GM23248 (cell line): ENCODE measurements at places on chromosomes 2 and 18. TPM values are rescaled to one million over a fixed set of nuclear protein-coding genes. Genes with fewer than 3 reads are reported as not detected.

DNA sequence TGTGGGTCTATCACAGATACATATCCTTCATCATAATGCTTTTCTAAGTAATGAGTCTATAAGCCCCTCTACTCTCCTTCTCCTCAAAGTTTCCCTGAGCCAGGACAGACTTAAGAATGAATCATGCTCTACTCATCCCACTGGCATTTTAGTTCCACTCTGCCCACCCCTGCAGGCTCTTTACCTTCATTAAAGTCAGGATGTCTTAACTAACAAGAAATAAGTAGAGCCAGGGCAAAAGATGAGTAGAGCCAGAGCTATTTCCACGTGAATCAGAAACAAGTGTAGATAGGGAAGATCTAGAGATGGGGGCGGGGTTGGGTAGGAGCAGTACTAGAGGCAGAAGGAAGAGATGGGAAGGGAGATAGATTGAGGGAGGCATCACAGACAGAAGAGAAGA lies 790.5 kb downstream of the RNF144A start:
- peaks cover 48% of the 10 kb centered on the region for H3K4me1 ChIP-seq
- H3K27ac ChIP-seq: peak overlapping the region; percentile 58
- no peaks in the 10 kb centered on the region for H3K36me3 ChIP-seq

DNA sequence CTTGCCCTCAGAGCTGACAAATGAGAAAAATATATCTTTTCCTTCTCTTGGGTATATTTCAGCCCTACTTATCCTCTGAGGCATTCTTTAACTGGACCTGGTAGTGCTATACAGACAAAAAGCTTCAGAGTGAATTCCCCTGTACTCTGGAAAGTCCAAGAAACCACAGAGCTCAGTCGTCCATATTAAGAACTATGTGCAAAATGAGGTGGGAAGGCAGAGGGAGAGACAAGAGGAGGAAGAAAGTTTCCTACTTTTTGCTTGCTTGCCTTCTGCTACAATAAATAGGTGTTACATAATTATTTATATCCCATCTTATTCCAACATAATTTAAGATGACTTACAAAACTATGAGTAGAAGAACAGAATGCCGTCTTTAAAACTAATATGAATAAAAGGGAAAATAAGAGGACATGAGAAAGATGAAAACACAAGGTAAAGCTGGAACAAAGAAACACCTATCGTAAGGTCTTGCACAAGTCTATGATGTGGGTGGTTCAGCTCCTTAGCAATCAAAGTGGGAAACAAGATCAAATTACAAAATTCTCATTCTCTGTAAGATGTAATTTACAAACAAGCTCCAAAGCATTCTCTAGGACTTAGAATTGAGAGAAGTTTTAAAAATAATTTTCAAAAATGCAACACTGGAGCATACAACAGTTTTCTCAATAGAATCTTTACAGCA lies 97.9 kb downstream of the BAZ2B start:
- no peaks in the 10 kb centered on the region for H3K27me3 ChIP-seq
- H3K36me3 ChIP-seq: no peaks in the 10 kb centered on the region
- no peak overlapping the region for H3K4me3 ChIP-seq
- H3K27ac ChIP-seq: no peak overlapping the region
- no peak for DNase-seq

GRCh38 chr2:174794851-174795374 lies 30.6 kb upstream of the CHRNA1 start:
- peak overlapping the region; percentile 73 for H3K27ac ChIP-seq
- peaks cover 11% of the 10 kb centered on the region for H3K36me3 ChIP-seq
- H3K27me3 ChIP-seq: no peaks in the 10 kb centered on the region
- peak; percentile 76 for DNase-seq

GRCh38 chr2:216216951-216217903 lies 108.1 kb downstream of the XRCC5 start:
- peaks cover 33% of the 10 kb centered on the region for H3K4me1 ChIP-seq
- H3K4me3 ChIP-seq: no peak overlapping the region
- H3K27ac ChIP-seq: peak overlapping the region; percentile 45
- peak; percentile 61 for DNase-seq

- no peaks in the 10 kb centered on the region for H3K27me3 ChIP-seq
- no peaks in the 10 kb centered on the region for H3K36me3 ChIP-seq
- DNase-seq: no peak
- H3K4me1 ChIP-seq: no peaks in the 10 kb centered on the region; the same call in 1 of the 2 replicates
- H3K4me3 ChIP-seq: no peak overlapping the region
Measured at GRCh38 chr2:113391073-113391472, 46.4 kb upstream of the ZNG1B start.

GRCh38 chr2:201219328-201220096 lies 36.6 kb downstream of the CASP10 start:
- H3K27ac ChIP-seq: no peak overlapping the region
- no peak for DNase-seq
- H3K27me3 ChIP-seq: no peaks in the 10 kb centered on the region
- no peaks in the 10 kb centered on the region for H3K36me3 ChIP-seq
- H3K4me1 ChIP-seq: no peaks in the 10 kb centered on the region
- no peak overlapping the region for H3K4me3 ChIP-seq

GRCh38 chr2:17879137-17879912 lies 858 bp downstream of the KCNS3 start:
- peak overlapping the region; percentile 78 for H3K4me3 ChIP-seq
- no peaks in the 10 kb centered on the region for H3K36me3 ChIP-seq
- no peaks in the 10 kb centered on the region for H3K4me1 ChIP-seq
- peak; percentile 85 for DNase-seq
- no peak overlapping the region for H3K27ac ChIP-seq

- H3K36me3 ChIP-seq: no peaks in the 10 kb centered on the region
- H3K27ac ChIP-seq: peak overlapping the region; percentile 51
- DNase-seq: peak; percentile 89
- H3K4me3 ChIP-seq: no peak overlapping the region
- peaks cover 26% of the 10 kb centered on the region for H3K4me1 ChIP-seq
Measured at GRCh38 chr2:152826581-152827279, 108.3 kb downstream of the ARL6IP6 start.

DNA sequence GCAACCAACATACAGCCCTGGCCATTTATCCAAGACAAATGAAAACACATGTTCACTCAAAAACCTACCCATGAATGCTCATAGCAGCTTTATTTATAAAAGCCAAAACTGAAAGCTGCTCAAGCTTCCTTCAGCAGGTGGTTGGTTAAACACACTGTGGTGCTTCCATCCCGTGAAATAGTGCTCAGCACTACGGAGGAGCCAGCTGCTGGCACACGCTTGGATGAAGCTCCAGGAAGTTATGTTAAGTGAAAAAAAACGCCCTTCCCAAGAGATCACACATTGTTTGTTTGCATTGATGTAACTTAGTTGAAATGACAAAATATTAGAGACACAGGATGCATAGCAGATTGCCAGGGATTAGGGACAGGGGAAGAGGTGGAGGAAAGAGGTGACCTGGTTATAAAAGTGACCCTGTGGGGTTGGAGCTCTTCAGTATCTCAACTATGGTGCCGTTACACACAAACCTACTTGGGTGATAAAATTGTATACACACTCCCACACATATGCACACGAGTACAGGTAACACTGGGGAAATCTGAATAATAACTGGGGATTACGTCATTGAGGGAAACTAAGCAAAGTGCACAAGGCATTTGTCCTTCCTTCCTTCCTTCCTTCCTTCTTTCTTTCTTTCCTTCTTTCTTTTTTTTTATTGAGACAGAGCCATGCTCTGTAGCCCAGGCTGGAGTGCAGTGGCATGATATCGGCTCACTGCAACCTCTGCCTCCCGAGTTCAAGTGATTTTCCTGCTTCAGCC lies 6.2 kb upstream of the ALPG start:
- DNase-seq: no peak
- no peaks in the 10 kb centered on the region for H3K4me1 ChIP-seq
- no peak overlapping the region for H3K27ac ChIP-seq
- no peaks in the 10 kb centered on the region for H3K36me3 ChIP-seq
- no peak overlapping the region for H3K4me3 ChIP-seq
- H3K27me3 ChIP-seq: peaks cover 36% of the 10 kb centered on the region

GRCh38 chr2:28977176-28977875 lies 3.8 kb upstream of the TOGARAM2 start:
- no peaks in the 10 kb centered on the region for H3K27me3 ChIP-seq
- no peaks in the 10 kb centered on the region for H3K4me1 ChIP-seq
- H3K27ac ChIP-seq: no peak overlapping the region

GRCh38 chr18:30492552-30493129 lies 549.9 kb downstream of the DSC3 start:
- no peaks in the 10 kb centered on the region for H3K4me1 ChIP-seq
- H3K36me3 ChIP-seq: no peaks in the 10 kb centered on the region
- H3K4me3 ChIP-seq: no peak overlapping the region
- H3K27ac ChIP-seq: no peak overlapping the region
- no peak for DNase-seq
- H3K27me3 ChIP-seq: no peaks in the 10 kb centered on the region

DNA sequence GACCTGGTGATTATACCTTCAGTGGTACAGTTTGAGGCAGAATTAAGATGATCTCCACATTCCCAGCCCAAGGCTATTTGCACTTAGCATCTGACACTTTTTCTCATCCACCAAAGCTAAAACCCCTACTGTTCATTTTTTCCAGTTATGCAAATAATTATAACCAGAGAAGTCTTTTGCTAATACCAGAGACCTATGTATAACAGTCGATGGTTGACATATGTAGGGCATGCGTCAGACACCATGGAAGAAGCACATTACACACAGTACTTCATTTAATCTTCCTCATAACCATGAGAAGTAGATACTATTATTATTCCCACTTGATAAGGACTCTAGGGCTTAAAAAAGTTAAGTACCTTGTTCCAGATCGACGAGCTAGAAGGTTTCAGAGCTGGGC lies 36.5 kb downstream of the AP1S3 start:
- H3K4me3 ChIP-seq: no peak overlapping the region
- DNase-seq: no peak
- peaks cover 19% of the 10 kb centered on the region for H3K4me1 ChIP-seq
- H3K27me3 ChIP-seq: no peaks in the 10 kb centered on the region

- peak; percentile 30 for DNase-seq
- no peak overlapping the region for H3K4me3 ChIP-seq
- no peaks in the 10 kb centered on the region for H3K27me3 ChIP-seq
- H3K4me1 ChIP-seq: peaks cover 11% of the 10 kb centered on the region; the same call in 1 of the 2 replicates
Measured at GRCh38 chr2:18398833-18399232, 161.6 kb downstream of the RDH14 start.

DNA sequence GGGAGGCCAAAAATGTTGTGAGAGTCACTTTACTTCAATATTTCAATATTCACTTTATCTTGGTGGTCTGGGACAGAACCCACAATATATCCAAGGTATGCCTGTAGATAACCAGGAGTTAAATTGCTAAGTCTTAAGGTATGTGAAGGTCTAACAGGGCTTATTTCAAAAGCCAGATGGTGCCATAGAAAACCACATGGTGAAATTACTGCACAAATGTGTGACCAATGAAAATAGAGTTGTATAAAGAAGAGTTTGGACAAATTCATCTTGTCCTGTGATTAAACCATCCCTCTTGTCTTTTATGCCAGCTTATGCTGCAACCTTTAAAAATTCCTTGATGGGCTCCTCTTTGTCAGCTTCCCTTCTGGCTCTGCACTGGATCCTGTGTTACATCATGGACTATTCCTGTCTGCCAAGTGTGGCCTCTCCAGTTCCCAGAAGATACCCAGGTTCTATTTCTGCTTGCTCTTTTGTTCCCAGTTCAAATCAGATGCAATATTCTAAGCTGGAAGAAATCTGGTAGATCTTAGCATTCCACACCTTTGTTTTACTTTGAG lies 46.8 kb downstream of the ANTXR1 start:
- peak; percentile 55 for DNase-seq
- H3K36me3 ChIP-seq: peaks cover 31% of the 10 kb centered on the region; the same call in 1 of the 2 replicates
- H3K4me1 ChIP-seq: peaks cover 26% of the 10 kb centered on the region
- H3K4me3 ChIP-seq: no peak overlapping the region
- no peaks in the 10 kb centered on the region for H3K27me3 ChIP-seq

GRCh38 chr2:1403565-1403964 lies 9.7 kb upstream of the TPO start:
- H3K4me1 ChIP-seq: no peaks in the 10 kb centered on the region
- no peaks in the 10 kb centered on the region for H3K36me3 ChIP-seq
- H3K27me3 ChIP-seq: no peaks in the 10 kb centered on the region
- H3K4me3 ChIP-seq: no peak overlapping the region
- no peak overlapping the region for H3K27ac ChIP-seq

GRCh38 chr18:79960921-79961526 lies 3.4 kb upstream of the HSBP1L1 start:
- no peak overlapping the region for H3K27ac ChIP-seq
- H3K27me3 ChIP-seq: no peaks in the 10 kb centered on the region
- no peak overlapping the region for H3K4me3 ChIP-seq
- H3K36me3 ChIP-seq: no peaks in the 10 kb centered on the region
- peaks cover 28% of the 10 kb centered on the region for H3K4me1 ChIP-seq

GRCh38 chr2:210591663-210592062 lies 35.3 kb downstream of the CPS1 start:
- no peaks in the 10 kb centered on the region for H3K27me3 ChIP-seq
- no peaks in the 10 kb centered on the region for H3K36me3 ChIP-seq
- no peak overlapping the region for H3K27ac ChIP-seq
- no peak overlapping the region for H3K4me3 ChIP-seq
- no peak for DNase-seq

DNA sequence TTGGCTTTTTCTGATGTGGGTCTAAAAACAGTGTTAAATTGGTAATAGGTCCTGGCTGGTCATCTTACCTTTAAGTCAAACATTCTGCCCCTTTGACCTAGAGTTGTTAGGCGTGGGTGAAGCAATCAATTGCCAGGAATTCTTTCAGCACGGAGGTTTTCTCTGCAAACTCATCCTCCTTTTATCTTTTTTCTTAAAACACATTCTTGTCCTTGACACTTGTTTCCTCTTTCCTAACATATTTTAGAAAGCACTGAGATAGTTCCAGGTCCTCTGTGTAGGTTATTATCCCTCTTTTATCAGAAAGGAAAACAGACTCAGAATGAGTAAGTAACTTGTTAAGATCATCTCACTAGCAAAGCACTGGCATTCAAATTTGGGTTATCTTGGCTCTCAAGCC lies 18.6 kb upstream of the AP1S3 start:
- H3K4me1 ChIP-seq: peaks cover 19% of the 10 kb centered on the region
- H3K27ac ChIP-seq: no peak overlapping the region
- H3K4me3 ChIP-seq: no peak overlapping the region
- peak; percentile 14 for DNase-seq
- no peaks in the 10 kb centered on the region for H3K27me3 ChIP-seq

GRCh38 chr18:76667603-76668002 lies 154.8 kb upstream of the ZNF236 start:
- no peaks in the 10 kb centered on the region for H3K36me3 ChIP-seq
- peaks cover 6% of the 10 kb centered on the region; the same call in 1 of the 2 replicates for H3K27me3 ChIP-seq
- H3K4me1 ChIP-seq: no peaks in the 10 kb centered on the region
- H3K4me3 ChIP-seq: no peak overlapping the region
- no peak overlapping the region for H3K27ac ChIP-seq

- DNase-seq: peak; percentile 77
- no peaks in the 10 kb centered on the region for H3K27me3 ChIP-seq
- 0 out of 2 replicates have a peak overlapping the region, but pooled peaks have one; percentile 1 for H3K4me3 ChIP-seq
- no peaks in the 10 kb centered on the region for H3K36me3 ChIP-seq
- peaks cover 23% of the 10 kb centered on the region for H3K4me1 ChIP-seq
Measured at GRCh38 chr18:70397259-70397925, 108.5 kb downstream of the SOCS6 start.

Gene STRN
- total RNA-seq: 12.1 and 12.8 TPM in 2 replicates

Gene CELF4
- not detected in 2 replicates for total RNA-seq

Gene BUB1
- 16.3 and 21.3 TPM in 2 replicates for total RNA-seq

Gene KCTD18
- total RNA-seq: 24.0 and 27.7 TPM in 2 replicates

Gene DCC
- total RNA-seq: not detected in 2 replicates

Gene SPATS2L
- 103 and 128 TPM in 2 replicates for total RNA-seq

Gene NPHP1
- total RNA-seq: 2.0 and 3.1 TPM in 2 replicates

Gene ZNF142
- 7.8 and 8.5 TPM in 2 replicates for total RNA-seq

Gene STAT4
- 1.5 and 3.2 TPM in 2 replicates for total RNA-seq

Gene SPEG
- 26.5 and 32.1 TPM in 2 replicates for total RNA-seq

Gene REL
- total RNA-seq: 2.1 and 3.4 TPM in 2 replicates

Gene ACADL
- total RNA-seq: not detected in 2 replicates

Gene GPC1
- 88.2 and 101 TPM in 2 replicates for total RNA-seq

Gene POMC
- 2.5 and 5.8 TPM in 2 replicates for total RNA-seq

Gene NAT8
- not detected in 2 replicates for total RNA-seq

Gene FSHR
- total RNA-seq: not detected in 2 replicates
